GM20000 (cell line): ENCODE measurements at places on chromosomes 1 and 21.

- DNase-seq, result no peak
Observed at GRCh38 chr1:18132711-18133541, 25.3 kb downstream of the IGSF21 start.

DNA sequence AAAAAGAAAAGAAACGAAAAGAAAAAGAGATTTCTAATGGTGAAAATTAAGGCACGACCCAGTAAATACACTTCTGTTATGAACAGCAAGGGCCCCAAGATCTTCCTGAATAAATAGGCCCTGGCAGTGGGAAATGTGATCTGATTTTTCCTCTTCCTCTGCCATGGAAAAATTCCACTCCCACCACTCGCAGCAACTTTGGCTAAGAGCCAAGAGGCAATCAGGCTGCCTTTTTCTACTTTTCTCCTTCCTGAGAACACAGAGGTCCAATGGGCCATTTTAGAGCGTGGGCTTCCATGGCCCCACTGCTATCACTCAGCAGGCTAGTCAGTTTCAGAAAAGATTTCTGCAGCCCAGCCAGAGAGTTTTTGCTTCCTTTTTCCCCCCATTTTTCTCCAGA is 33.7 kb upstream of the AK4 start:
- no peak for DNase-seq

GRCh38 chr1:67304023-67304422 is 3.6 kb upstream of the IL12RB2 start:
- DNase-seq, result no peak

DNA sequence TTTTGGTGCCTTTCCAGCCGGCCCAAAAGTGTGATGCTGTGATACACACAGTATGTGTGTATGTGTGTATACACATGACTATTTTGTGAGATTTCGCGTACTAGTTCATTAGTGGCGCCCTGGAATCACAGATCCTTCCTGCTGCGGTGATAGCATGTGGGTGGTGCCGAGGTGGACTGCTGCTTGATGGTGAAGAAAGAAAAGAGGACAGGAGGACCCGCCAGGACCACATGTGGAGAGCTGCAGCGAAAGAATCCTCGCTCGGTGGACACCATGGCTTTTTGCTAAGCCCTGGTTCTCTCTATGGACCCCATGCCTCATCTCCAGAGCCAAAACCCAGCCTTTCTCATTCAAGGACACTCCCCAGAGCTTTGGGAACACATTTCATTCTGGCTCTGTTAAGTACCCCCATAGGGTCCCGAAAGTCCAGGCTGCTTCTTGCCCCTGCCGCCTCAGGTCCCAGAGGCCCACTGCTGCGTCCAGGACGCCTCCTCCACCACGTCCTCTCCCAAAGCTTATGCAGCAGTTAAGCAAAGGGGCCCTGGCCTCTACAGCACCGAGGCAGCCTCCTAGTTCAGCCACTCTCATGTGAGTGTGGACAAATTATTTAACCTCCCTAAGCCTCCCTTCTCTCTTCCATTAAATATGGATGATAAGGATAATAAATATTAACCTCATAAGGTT is 32.8 kb upstream of the COX20 start:
- DNase-seq, result no peak

DNA sequence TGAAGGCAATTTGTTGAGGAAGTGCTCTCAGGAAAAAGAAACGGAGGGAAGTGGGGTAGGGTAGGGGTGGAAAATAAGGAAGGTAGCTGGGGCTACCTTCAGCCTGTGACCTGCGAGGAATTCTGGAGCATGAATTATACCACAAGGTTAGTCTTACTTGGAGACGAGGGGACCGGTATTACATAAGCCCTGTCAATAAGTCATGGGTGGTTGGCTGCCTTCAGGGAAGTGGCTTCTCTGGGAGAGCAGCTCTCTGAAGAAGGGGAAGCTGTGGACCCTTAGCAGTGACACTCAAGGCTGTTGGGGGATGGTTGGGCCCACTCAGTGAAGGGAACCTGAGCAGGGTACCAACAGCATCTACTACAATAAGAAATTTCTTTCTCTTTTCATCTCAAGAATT is 111.3 kb downstream of the TNFSF18 start:
- DNase-seq, result no peak

DNA sequence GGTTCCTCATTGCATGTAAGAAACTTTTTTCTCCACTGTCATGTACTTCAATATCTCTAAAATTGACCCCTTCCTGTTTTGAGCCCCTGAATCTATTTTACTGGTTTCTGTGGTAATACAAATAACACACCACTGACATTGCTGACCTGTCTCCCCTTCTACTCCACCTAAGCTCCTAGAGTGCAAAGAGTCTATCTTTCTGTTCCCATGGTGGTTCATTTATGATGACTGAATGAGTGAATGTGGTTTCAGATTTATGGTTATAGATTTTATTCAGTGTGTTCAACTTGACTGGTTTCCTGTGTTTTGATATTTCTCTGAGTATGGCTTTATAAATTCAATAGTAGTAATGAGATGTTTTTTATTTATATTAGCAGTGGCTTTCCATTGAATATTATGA is 127.7 kb downstream of the MAGI3 start:
- no peak for DNase-seq

DNA sequence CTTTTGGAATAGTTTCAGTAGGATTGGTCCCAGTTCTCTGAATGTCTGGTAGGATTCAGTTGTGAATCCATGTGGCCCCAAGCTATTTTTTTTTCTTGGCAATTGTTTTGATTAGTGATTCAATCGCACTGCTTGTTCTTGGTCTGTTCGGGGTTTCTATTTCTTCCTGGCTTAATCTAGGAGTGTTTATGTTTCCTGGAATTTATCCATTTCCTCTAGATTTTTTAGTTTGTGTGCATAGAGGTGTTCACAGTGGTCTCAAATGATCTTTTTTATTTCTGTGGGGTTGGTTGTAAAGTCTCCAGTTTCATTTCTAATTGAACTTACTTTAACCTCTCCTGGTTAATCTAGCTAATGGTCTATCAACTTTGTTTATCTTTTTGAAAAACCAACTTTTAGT is 117.6 kb downstream of the NME7 start:
- no peak for DNase-seq

GRCh38 chr1:110495926-110496600 is 22.9 kb downstream of the KCNA10 start:
- DNase-seq, result peak; percentile 83

- no peak for DNase-seq
Observed at GRCh38 chr1:218916720-218917119, 257.0 kb upstream of the LYPLAL1 start.

DNA sequence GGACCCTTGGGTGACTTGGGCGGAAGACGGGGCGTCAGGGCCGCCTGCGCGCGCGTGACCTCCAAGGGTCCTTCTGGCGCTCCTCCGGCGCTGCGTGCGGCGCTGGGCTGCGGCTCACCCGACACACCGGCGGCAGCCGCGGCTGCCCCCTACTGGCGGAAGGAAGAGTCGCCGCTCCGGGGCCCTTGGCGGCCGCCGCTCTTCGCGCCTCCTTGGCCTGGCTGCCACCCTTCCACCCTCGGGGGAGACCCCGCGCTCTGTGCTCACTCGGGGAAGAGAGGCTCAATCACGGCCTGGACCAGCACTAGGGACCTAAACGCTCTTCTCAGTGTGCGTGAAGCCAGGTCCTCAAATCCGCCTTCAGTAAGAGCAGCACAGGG is 89.7 kb downstream of the DMRTA2 start:
- peak; percentile 88 for DNase-seq

DNA sequence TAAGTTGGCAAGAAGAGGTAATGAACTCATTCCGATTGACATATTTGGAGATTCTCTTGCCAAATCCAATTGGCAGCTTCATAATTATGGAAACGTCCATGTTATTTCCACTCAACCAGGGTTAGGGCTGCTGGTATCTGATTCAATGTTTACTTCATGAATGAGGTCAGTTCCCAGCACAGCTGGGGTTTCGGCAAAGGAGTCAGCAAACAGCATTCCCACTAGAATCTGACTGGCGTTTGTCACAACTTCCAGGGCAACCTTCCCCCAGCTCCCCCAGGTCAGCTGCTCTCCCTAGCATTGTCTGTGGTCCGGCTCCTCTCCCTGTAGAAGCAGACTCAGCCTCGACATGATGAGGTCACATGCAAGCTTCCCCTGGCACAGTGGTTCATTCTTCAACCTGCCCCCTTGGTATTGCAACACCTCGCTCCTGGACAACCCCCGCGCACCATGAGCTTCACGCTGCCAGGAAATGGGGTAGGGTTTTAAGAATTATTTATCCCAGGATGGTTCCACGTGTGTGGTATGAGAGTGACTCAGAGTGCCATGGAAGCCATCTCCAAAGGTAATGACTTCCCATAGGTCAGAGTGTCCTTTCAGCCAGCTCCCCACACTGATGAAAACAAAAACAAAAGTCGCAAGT is 100.7 kb upstream of the SLC25A33 start:
- no peak for DNase-seq

- no peak for DNase-seq
Observed at GRCh38 chr1:147613506-147613905, 56.8 kb downstream of the ACP6 start.

DNA sequence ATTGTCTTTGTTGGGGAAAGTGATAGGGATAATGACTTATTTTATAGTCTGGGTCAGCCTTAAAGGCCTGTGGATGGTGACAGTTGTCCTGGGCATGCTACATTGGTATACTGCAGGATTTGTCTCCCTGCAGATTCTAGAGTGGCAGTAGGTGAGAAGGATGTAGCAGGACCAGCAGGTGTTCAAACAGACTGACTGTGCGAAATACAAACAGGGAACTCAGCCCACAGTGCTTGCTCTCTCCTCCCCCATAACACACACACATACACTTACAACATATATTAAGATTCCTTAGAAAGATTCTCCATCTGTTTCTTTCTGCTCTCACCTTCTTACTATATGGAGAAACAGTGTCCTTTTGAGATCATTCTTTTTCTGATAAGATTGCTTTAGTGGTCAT is 6.9 kb downstream of the PDE4B start:
- no peak for DNase-seq

DNA sequence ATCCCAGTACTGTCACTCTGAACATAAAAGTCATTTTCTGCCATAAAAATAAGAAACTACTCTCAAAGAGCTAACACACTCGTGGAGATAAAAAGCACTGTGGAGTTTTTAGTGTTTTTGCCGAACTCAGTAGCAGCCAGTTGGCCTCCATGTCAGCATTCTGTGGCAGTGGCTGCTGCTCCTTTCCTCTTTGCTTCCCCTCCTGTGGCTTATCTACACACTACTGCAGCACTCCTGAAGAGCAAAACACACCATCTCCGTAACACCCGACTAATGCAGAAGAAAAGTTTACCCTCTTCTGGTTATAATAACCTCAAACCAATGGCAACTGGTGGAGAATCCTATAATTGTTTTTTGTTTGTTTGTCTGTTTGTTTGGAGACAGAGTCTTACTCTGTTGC is 44.9 kb downstream of the RAB3GAP2 start:
- DNase-seq, result no peak
